MM.1S (cell line): ENCODE measurements at places on chromosomes 6 and 20.

- no peak overlapping the region for H3K4me3 ChIP-seq
- H3K27me3 ChIP-seq = 0 out of 2 replicates have a peak, but pooled peaks cover 5% of the 10 kb centered on the region
- no peaks in the 10 kb centered on the region for H3K36me3 ChIP-seq
- H3K4me1 ChIP-seq = no peaks in the 10 kb centered on the region
- no peak for DNase-seq
These were observed 56.9 kb downstream of the PREX1 start for GRCh38 chr20:48770700-48771442.

DNA sequence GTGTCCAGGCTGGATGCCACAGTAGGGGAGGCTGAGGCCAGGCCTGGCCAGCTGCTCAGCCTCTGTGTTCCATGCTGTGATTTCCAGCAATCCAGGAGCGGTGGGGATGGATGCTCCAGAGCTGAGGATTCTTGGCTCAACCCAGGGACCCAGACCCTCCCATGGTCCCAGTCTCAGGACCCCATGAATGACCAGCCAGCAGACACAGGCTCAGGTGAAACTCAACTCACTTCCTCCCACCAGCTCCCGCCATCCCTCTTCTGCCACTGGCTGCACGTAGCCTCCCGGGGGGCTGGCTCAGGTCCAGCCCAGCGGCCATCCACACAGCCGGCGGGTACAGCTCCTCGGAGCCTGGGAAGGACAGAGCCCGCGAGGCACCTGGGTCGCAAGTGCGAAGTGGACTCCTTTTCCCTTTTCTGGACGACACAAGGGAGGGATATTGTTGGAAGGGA, 54.5 kb upstream of the DACT2 start:
- no peaks in the 10 kb centered on the region for H3K27me3 ChIP-seq
- DNase-seq = no peak
- no peaks in the 10 kb centered on the region for H3K36me3 ChIP-seq
- no peak overlapping the region for H3K27ac ChIP-seq
- H3K4me1 ChIP-seq = no peaks in the 10 kb centered on the region

- no peaks in the 10 kb centered on the region for H3K27me3 ChIP-seq
- no peak for DNase-seq
- no peaks in the 10 kb centered on the region for H3K4me1 ChIP-seq
- H3K27ac ChIP-seq = no peak overlapping the region
- H3K4me3 ChIP-seq = no peak overlapping the region
- H3K36me3 ChIP-seq = no peaks in the 10 kb centered on the region
These were observed 367.5 kb downstream of the GRIK2 start for GRCh38 chr6:101760843-101761621.

GRCh38 chr20:17504898-17505635, 26.1 kb downstream of the BFSP1 start:
- no peaks in the 10 kb centered on the region for H3K36me3 ChIP-seq
- H3K4me1 ChIP-seq = peaks cover 14% of the 10 kb centered on the region; the same call in 1 of the 2 replicates
- peak; percentile 80 for DNase-seq
- H3K27ac ChIP-seq = no peak overlapping the region
- H3K4me3 ChIP-seq = peak overlapping the region; percentile 72

GRCh38 chr6:11711984-11712711, 66.5 kb downstream of the ADTRP start:
- no peak overlapping the region for H3K4me3 ChIP-seq
- no peak overlapping the region for H3K27ac ChIP-seq
- H3K4me1 ChIP-seq = peaks cover 18% of the 10 kb centered on the region
- no peak for DNase-seq
- H3K27me3 ChIP-seq = no peaks in the 10 kb centered on the region

- H3K27ac ChIP-seq = no peak overlapping the region
- no peaks in the 10 kb centered on the region for H3K36me3 ChIP-seq
- H3K4me3 ChIP-seq = no peak overlapping the region
- no peak for DNase-seq
- H3K4me1 ChIP-seq = peaks cover 8% of the 10 kb centered on the region
These were observed 13.2 kb upstream of the MAP3K4 start for GRCh38 chr6:160978141-160978901.

DNA sequence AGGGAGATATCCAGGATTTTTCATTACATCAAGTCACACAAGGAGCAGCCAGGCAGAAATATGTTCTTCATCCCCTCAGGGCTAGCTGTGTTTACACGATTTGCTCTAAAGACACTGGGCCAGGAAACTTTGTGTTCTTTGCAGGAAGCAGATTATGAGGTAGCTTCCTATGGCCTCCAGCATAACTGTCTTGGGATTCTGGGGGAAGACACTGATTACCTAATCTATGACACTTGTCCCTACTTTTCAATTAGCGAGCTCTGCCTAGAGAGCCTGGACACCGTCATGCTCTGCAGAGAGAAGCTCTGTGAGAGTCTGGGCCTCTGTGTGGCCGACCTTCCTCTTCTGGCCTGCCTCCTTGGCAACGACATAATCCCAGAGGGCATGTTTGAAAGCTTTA, 11.2 kb downstream of the FAM120B start:
- H3K27ac ChIP-seq = no peak overlapping the region
- no peaks in the 10 kb centered on the region for H3K27me3 ChIP-seq
- H3K4me1 ChIP-seq = no peaks in the 10 kb centered on the region
- no peak overlapping the region for H3K4me3 ChIP-seq
- DNase-seq = no peak
- no peaks in the 10 kb centered on the region for H3K36me3 ChIP-seq

DNA sequence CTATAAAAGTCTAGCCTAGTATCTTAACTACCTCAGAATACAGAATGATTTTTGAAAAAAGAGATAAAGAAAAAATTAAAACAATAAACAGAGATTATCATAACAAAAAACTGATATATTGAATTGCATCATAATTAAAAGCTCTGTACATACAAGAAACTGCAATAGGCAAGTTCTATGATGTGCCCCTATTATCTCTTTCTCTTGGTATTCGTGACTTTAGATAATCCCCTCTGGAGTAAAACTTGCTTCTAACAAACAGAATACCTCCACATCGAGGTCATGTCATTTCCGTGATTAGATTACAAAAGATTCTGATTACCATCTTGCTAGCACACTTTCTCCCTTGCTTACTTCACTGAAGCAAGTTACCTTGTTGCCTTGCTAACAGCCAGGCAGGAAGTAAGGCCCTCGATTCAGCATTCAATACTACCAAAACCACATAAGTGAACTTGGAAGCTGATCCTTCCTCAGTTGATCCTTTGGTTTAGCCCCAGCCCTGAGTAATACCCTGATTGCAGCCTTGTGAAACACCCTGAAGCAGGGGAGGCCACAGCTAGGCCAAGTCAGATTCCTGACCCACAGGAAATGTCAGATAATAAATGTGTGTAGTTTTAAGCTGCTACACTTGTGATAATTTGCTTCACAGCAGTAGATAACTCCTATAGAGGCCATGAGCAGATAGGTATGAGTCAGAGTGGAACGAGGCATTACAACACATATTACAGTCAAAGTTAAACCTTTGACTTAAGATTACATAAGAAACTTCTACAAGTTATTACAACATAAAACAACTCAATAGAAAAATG, 53.7 kb upstream of the TMX4 start:
- H3K27me3 ChIP-seq = no peaks in the 10 kb centered on the region
- no peak overlapping the region for H3K4me3 ChIP-seq
- no peaks in the 10 kb centered on the region for H3K4me1 ChIP-seq
- H3K36me3 ChIP-seq = no peaks in the 10 kb centered on the region

GRCh38 chr6:44042989-44043478, 84.2 kb downstream of the MRPL14 start:
- no peak overlapping the region for H3K4me3 ChIP-seq
- no peak overlapping the region for H3K27ac ChIP-seq
- DNase-seq = no peak
- H3K27me3 ChIP-seq = no peaks in the 10 kb centered on the region
- H3K36me3 ChIP-seq = no peaks in the 10 kb centered on the region

DNA sequence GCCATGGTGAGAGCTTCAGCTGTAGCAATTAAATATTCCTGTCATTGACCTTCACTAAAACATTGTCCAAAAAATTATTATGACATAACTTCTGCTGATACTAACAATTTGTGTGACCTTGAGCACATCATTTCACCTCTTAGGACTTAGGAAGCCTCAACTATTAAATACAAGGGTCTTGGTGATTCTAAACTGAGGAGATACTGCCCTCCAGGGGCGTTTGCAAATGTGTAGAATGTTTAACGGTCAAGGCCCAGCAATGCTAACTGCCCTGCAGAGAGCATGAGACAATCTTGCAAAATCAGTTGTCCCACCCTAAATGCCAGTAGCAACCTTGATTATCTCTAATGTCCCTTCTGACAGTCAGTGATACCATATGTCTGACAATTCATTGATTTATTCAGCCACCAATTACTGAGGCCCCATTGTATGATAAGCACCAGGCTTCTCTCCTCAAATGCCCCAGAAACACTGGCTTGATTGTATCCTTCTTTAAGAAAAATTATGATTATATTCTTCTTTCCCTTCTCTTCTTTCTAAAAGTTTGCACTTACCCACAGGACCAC, 284.1 kb upstream of the PLN start:
- H3K27me3 ChIP-seq = no peaks in the 10 kb centered on the region
- no peak overlapping the region for H3K27ac ChIP-seq
- no peaks in the 10 kb centered on the region for H3K36me3 ChIP-seq
- DNase-seq = no peak

- DNase-seq = peak; percentile 73
- H3K27ac ChIP-seq = peak overlapping the region; percentile 91
- no peaks in the 10 kb centered on the region for H3K27me3 ChIP-seq
- H3K4me3 ChIP-seq = peak overlapping the region; percentile 56
- H3K36me3 ChIP-seq = no peaks in the 10 kb centered on the region; the same call in 1 of the 2 replicates
These were observed 58.7 kb downstream of the BCKDHB start for GRCh38 chr6:80165143-80165542.

DNA sequence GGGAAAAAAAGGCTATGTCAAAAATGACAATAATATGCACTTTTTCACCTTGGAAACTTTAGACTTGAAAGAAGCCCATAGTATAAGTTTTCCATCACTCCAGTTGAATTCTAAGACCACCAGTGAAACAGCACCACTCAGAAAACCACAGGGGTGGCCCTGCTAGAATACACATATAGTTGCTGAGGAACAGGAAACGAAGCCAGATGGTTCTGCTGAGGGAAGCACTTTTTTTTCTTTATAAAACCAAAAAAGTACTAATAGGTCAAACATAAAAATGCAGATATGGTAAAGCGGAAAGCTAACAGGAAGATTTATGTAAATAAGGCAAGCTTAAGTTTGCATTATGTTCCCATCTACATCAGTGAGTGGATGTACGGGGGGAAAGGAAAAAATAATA, 303.9 kb downstream of the FOXC1 start:
- DNase-seq = no peak
- H3K27ac ChIP-seq = no peak overlapping the region
- no peaks in the 10 kb centered on the region for H3K27me3 ChIP-seq
- no peaks in the 10 kb centered on the region for H3K4me1 ChIP-seq
- no peak overlapping the region for H3K4me3 ChIP-seq

GRCh38 chr6:166713434-166714186, 86.6 kb upstream of the RPS6KA2 start:
- no peaks in the 10 kb centered on the region for H3K36me3 ChIP-seq
- no peak overlapping the region for H3K27ac ChIP-seq
- no peak overlapping the region for H3K4me3 ChIP-seq
- no peaks in the 10 kb centered on the region for H3K4me1 ChIP-seq

DNA sequence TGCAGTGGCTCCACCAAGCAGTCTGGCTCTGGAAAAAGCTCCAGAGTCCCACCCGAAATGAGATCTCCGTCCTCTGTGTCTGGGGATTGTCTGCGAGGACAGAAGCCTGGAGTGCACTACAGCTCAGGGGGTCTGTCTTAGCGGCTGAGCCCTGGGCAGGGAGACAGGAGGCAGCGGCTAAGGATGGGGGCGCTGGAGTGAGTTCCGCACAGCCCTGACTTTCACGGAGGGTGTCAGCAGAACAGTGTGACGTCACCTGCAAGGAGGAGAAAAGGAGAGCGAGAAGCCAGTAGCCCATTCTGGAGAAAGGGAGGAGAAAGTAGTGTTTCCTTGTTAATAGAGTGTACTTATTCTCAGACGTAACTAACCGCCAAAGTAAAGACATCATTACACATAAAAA, 97.6 kb downstream of the FAM50B start:
- no peaks in the 10 kb centered on the region for H3K4me1 ChIP-seq
- no peak overlapping the region for H3K27ac ChIP-seq
- no peak for DNase-seq
- H3K27me3 ChIP-seq = no peaks in the 10 kb centered on the region

GRCh38 chr20:59361411-59361810, 61.0 kb downstream of the EDN3 start:
- H3K27me3 ChIP-seq = peaks cover 73% of the 10 kb centered on the region
- DNase-seq = no peak
- no peak overlapping the region for H3K4me3 ChIP-seq
- no peak overlapping the region for H3K27ac ChIP-seq
- H3K4me1 ChIP-seq = no peaks in the 10 kb centered on the region

GRCh38 chr6:39566456-39566855, 158.8 kb downstream of the KIF6 start:
- H3K36me3 ChIP-seq = no peaks in the 10 kb centered on the region
- no peaks in the 10 kb centered on the region for H3K27me3 ChIP-seq
- DNase-seq = no peak
- no peak overlapping the region for H3K4me3 ChIP-seq
- no peak overlapping the region for H3K27ac ChIP-seq

DNA sequence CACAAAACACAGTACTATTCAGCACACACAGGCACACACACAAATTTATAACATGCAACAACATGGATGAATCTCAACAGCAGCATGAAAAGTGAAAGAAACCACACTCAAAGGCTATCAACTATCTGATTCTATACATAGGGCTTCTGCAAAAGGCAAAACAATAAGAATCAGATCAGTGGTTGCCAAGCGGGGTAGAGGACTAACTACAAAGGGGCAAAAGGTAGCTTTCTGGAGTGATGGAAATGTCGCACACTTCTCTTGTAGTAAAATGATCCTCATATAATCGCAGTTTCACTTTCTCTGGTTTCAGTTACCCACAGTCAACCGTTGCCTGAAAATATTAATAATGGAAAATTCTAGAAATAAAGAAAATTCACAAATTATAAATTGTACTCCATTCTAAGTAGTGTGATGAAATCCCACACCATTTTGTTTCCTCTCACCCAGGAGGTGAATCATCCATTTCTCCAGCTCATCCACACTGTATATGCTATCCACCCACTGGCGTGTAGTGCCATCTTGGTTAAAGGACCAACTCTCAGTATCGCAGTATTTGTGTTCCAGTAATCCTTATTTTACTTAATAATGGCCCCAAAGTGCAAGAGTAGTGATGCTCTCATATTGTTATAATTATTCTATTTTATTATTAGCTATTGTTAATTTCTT, 12.8 kb upstream of the PLN start:
- no peaks in the 10 kb centered on the region for H3K4me1 ChIP-seq
- H3K4me3 ChIP-seq = no peak overlapping the region
- no peaks in the 10 kb centered on the region for H3K36me3 ChIP-seq
- no peak overlapping the region for H3K27ac ChIP-seq
- DNase-seq = no peak
- H3K27me3 ChIP-seq = no peaks in the 10 kb centered on the region
